Activated T-cell treated with anti-CD3 and anti-CD28 coated beads, Interleukin-2, amount 50 U/mL, for 72 hours (primary cell): ENCODE measurements at places on chromosomes 7 and 10.
A peak's percentile ranks its signal among the peaks of the same experiment; 100 is the strongest.

GRCh38 chr10:3672220-3672619, 112.8 kb downstream of the KLF6 start:
- DNase-seq = no peak

GRCh38 chr7:130201796-130202195, 3.4 kb downstream of the TMEM209 start:
- DNase-seq = no peak

DNA sequence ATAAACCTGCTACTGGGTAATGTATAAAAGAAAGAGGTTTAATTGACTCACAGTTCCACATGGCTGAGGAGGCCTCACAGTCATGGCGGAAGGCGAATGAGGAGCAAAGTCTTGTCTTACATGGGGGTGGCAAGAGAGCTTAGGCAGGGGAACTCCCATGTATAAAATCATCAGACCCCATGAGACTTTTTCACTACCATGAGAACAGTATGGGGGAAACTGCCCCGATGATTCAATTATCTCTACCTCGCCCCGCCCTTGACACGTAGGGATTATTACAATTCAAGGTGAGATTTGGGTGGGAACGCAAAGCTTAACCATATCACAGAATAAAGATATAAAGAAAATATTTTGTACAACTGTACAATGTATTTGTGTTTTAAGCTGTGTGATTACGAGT, 39.4 kb upstream of the PLCE1 start:
- DNase-seq = no peak

DNA sequence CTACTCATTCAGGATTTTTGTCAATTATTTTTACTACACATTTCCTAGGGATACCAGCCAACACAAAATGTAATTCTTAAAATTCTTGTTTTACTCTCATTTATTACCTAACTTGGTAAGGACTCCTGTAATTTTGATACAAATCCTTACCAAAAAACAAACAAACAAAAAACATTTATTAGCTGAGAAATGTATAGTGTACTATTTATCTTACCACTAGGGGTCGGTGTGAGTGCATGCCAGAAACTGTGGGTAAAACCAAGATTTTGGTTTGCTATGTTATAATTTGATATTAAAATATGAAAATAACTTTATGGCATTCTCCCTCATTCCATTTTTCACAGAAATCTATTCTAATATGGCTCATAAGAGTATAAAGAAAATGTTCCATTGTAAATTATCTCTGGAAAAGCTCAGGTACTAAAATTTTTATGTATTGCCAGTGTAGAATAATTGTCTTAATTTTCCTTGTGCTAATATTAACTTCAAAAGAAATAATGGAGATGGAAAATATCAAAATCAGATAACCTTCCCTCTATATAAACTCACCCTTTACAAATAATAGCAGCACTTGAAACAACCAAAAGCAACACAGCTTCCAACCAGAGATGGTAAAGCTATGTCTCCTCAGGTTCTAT, 290.8 kb upstream of the PCDH15 start:
- no peak for DNase-seq

DNA sequence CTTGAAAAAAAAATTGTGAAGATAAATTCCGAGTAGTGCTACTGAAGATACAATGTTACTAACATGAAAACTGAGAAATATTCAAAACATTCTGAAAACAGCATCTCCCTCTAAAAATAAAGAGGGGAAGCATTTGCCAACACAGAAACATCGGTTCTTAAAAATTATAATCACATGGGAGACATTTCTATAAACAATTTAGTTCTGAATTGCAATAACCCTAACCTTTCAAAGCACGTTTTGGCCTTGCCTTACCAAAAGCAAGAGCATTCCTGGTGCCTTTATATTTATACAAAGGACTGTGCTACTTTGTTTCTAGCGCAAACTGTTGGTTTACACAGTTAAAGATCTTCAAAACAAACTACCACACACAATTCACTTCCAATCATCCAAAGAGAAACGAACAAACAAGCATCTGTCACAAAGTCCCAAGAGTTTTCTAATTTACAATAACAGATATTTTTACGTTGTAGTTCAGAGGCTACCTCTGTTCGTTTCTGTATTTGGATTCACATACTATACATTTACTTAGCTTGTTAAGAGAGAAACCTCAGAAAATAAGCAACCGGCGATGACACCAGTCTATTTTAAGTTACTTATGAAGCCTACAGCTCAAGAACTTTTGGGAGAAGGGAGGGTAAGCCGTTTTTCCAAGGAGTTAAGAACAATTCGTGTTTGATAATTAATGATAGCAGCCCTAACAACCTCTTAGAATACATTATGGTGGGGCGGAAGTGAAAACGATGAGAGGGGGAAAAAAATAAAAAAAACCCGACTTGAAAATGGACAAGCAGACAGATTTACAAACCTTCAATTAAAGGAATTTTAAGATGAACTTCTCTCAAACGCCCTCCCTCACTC, 1.3 kb downstream of the ABI1 start:
- DNase-seq = no peak

DNA sequence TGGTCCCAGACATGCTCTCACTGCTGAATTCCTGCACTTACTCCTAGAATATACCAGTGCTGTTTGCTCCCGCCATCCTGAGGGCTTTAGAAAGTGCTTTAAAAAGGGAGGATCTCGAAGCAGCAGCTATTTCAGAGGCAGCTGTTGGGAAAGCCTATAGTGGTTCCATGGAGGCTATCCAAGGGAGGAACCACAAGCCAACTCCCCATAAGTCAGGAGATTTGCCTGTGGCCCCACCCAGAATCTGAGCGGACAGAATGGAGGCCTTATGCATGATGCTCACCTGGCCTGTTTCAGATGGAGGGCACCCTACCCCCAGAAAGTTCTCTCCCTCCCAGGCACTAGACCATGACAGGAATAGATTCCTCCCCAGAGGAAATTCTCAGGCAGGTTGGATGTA, 2.3 kb upstream of the KCNIP2 start:
- no peak for DNase-seq

- DNase-seq = no peak
These were observed 95.5 kb downstream of the FAM204A start for GRCh38 chr10:118246332-118247295.

DNA sequence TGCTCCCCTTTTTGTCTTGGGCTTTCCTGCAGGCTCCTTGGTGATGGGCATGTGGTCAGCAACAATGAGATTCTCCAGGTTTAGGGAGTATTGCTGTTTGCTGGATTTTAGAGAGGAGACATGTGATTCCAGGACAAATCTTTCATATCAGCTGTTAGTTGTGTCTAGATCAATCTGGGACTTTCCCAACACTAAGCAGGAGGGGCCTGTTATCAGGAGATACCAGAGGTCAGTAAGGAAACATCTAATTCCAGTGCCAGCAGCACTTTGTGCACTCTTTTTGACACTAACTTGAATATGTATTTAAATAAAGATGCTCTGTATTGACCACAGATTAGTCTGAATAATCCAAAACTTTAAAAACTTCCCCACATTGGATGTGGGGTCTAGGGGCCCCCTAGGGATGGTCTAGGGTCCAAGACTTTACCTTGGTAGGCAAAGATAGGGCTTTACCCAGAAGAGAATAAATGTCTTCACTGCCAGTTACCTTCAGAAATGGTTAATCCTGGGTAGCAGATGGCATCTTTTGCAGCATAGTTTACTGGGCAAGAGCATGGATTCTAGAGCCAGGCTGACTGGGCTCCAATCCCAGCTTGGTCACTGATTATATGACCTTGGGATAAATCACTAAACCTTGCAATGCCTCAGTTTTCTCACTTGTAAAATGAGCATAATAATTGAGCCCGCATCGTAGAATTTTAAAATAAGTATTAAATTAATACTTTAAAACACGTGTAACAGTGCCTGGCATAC, 6.4 kb upstream of the FIGNL1 start:
- no peak for DNase-seq

DNA sequence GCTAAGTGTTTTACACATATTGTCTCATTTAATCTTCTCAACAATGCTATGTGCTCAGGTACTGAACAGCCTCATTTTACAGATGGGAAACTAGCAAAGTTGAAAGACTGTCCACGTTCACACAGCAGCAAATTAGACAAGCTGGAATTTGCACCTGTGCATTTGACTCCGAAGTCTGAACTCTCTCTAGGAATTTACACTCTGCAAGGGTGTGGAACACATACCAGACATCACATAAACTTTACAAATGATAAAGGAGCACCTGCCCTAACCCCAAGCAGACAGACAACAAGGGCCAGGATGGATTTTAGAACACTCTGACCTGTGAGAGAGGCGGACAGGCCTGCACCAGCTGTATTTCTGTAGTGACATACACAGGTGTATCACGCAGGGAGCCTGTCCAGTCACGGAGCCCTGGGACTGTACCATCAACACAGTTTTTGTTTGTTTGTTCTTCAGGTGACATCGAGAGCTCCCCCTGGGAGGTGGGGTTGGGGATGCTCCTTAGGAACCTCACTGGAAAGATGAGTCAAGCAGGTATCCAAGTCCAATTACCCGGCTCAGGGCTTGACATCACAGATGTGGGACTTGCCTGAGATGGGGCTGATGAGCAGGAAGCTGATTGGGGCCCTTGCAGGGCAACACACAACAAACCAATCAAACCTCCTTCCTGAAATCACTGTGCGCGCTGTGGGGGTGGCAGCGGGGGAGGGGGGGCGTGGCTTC, 31.0 kb downstream of the MKI67 start:
- DNase-seq = peak; percentile 47

DNA sequence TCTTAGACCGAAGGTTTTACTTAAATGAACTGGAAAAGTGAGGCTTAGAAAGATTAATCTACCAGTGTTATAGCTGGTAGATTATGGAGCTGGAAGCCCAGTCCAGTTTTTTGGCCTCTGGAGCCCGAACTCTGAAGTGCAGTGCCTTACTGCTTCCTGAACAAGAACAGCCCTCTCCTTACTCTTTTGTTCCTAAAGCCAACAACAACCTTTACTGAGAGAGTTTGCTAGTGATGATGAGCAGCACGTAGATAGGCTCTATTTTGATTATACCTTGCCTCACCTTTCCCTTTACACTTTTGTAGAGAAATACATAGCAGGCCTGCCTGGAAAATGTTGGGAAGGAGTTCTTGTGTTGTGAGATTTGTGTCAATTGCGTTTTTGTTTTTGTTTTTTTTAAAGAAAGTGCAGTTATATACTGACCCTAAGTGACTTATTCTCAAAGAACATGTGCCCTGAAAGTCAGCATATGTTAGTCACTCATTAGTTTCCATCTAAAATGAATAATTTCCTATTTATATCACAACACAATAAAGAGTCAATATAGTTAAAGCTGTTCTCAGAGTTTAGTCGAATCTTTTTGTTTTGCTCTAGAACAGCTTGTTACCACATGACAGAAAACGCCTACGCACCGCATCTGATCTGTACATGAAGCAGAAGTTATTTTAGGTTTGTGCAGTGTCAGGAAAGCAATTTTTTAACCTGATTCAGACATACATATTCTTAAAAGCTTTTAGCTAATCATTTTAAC, 33.0 kb downstream of the PLEKHA1 start:
- DNase-seq = peak; percentile 57

DNA sequence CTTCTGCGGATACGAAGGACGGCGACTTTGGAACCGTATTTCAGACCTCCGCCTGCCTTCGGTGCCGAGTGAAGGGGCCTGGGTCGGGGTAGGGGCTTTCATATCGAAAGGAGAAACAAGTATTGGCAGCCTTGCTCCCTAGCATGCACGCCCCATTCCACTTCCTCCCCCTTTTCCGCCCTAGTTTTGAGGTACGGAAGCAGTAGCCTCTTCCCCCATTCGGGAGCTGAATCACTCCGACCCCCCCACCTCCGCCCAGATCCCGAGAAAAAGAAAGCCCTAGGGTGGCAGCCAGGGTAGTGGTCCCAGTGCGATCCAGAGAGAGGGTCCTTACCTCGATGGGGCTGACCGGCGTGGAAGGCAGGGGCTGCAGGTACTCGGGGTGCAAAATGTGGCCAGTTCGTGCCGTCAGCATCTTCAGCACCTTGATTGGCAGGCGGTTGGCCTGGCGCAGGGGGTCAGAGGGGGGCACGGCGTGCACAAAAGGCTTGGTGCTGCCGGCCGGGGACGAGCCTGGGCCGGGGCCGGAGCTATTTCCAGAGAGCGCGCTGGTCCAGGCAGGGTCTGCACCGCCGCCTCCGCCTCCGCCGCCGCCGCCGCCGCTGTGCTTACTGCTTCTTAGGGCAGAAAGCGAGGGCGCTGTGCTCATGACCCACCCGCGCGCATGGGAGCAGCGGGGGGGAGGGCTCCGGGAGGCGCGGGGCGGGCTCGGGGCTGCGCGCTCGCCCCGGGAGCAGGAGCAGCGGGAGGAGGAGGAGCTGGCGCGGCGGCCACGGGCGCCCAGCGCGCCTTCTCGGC, 594 bp downstream of the ZNF503 start:
- DNase-seq = peak; percentile 61

DNA sequence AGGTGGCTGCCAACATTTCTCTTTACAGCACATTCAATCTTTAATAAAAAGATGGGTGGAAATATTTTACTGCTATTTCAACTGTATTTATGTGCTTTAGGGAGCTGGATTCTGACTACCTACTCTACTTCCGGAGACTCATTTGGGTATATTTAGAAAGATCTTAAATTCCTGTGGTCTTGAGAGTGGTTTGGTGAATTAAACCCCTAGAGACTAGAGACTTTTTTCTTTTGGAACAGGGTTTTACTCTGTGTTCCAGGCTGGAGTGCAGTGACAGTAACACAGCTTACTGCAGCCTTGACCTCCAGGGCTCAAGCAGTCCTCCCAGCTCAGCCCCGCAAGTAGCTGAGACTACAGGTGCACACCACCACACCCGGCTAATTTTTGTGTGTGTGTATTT, 79.0 kb upstream of the HABP2 start:
- no peak for DNase-seq

DNA sequence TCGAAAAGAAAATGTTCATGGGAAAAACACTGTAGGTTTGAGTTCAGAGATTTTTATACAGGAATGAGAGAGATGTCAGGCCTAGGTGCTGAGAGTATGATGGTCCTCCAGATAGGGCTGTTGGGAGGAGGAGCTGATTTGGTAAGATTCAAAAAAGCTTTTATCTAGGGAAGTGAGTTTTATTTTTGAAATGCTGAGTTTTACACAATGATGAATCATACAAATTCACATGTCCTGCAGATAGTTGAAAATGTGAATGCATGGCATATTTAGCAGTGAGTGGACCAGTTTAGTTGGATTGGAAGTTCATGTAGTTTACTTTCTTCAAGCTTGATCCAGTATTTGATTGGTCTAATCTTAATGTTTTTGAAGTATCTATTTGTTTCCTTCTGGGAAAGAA, 154.8 kb downstream of the LRRC4 start:
- no peak for DNase-seq

GRCh38 chr10:129799942-129800341, 164.1 kb downstream of the EBF3 start:
- no peak for DNase-seq

GRCh38 chr7:121961089-121961867, 88.3 kb downstream of the PTPRZ1 start:
- DNase-seq = no peak
